Mesendoderm (in vitro differentiated cells): ENCODE measurements at places on chromosomes 6 and 20.
A peak's percentile ranks its signal among the peaks of the same experiment; 100 is the strongest.

DNA sequence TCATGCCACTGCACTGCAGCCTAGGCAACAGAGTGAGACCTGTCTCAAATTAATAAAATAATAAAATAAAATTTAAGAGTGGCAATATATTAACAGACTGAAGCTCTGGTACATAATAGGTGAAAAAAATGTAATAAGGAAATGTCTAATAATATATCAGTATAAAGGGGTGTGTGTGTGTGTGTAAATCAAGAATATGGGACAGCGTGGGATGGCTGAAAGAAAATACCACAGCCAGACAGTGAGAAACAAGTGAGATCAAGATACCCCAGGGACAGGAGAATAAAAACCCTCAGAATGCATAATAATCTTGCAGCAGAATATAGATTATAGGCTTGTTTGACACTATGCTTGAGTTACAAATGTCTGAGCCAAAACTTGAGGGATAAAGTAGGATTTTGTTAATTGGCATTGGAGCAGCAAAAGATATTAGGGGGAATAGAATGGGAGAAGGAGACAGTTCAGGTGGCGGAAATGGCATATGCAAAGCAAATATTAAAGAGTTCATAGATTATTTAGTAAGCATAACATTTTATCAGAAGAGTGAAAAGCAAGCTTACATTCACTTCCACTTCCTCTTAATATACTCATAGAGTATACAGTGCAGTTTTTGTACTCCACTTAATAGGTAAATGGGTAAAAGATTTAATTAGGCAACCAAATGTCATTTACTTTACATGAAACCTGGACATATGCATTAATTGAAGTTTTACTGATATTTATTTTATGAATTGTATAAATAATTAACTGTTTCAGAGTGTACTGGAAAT is 398.5 kb upstream of the GJE1 start:
- no peak for DNase-seq

DNA sequence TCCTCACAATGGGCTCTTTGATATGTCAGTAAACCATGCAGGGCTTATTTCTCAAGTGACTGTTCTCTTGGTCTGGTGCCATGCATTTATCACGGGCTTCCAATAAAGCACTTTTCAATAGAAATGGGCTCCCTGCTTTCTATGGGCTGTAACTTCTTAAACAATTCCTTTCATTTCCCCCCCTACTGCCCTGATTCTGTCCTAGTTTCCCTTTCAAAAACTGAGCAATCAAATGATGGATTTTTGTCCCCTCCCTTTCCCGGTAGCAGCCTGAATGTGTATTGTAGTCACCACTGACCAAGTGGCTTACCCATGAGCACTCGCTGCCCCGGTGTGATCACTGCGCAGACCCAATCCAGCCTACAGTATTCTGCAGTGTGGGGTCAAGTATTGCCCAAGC is 13.9 kb downstream of the RPS10 start:
- no peak for DNase-seq

- no peak for DNase-seq
These were observed 33.4 kb upstream of the PRELID3B start for GRCh38 chr20:59075934-59076508.

GRCh38 chr6:4377603-4378002 is 242.2 kb upstream of the ECI2 start:
- no peak for DNase-seq

GRCh38 chr6:5361396-5361795 is 100.1 kb downstream of the FARS2 start:
- DNase-seq = no peak

GRCh38 chr6:103522045-103522444 is 1337.7 kb downstream of the HACE1 start:
- DNase-seq = peak; percentile 32

GRCh38 chr6:157376706-157377230 is 4.2 kb upstream of the ZDHHC14 start:
- DNase-seq = no peak

- DNase-seq = no peak
These were observed 102.1 kb downstream of the DLGAP4 start for GRCh38 chr20:36408219-36408618.

GRCh38 chr6:23181356-23182110 is 612.2 kb downstream of the HDGFL1 start:
- DNase-seq = no peak

DNA sequence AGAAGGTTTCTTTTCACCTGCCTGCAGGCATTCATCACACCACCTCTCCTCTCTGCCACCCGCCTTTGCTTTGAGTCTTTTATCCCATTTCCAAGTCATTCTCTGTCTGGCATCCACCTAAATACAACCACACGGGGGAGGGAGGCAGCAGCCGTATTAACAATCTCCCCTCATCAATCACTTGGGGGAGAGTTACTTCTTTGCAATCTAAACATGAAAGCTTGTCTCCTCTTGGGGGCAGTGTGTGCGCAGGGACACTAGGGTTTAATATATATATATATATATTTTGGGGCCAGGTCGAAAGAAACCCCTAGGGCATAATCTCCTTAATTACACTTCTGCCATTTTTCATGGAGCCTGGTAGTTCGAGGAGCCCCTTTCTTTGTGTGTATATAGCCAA is 214.5 kb downstream of the TSHZ2 start:
- DNase-seq = no peak

- no peak for DNase-seq
These were observed 365.8 kb upstream of the MARCKS start for GRCh38 chr6:113491376-113491775.

DNA sequence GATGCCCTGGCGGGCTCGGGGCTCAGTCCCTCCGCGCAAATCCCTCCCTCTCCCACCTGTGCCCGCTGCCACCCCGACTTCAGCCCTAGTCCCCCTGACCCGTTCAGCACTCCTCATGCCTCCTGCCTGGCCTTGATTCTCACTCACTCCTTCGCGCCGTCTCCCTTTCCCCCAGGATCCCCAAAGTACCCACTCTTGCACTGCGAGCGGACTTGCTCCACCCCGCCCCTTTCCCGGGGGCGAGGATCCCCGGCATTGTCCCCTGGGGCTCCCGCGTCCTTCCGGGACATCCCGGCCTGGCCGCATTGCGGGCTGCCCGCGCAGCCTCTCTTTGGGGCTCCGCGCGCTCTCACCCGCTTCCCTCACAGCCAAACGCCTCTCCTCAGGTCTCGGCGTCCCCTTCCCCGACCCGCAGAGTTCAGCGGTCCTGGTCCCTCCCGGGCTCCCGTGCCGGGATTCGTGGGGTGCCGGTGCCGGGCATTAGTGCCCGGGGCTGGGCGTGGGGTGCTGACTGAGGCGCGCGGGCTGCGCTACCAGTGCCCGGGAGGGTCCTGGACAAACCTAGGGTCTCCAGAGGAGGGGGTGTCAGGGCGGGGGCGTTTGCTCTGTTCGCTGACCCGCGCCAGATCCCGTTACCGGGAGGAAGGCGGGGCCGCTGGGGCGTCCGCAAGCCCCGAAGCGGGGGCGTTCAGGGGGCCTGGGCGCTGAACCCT is 45.5 kb upstream of the SUPT3H start:
- DNase-seq = peak; percentile 59
